ENCODE measurements at places on chromosomes 6 and 20. TPM values are rescaled to one million over a fixed set of nuclear protein-coding genes. Genes with fewer than 3 reads are reported as not detected.

GRCh38 chr6:25579902-25580495 is 72.0 kb upstream of the SCGN start:
- no peak for DNase-seq

PTK7 gene
- total RNA-seq: 9.6 TPM

DNA sequence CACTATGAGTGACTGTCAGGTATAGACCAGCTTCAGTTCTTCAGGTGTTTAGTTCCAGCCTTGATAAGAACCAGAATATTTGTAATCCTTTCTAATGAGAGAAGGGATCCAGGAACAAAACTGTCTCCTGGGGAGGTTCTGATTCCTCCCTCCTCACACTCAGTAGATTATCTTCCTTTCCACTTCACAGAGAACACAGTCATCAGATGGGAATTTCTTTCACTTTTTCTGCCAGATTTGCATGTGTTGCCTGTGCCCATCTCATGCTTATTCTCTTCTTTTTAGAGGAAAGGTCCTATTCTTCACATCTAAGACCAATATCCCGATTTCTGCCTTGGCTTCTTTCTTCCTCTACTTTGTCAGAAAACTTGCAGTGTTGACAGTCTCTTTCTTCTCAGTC is 50.8 kb downstream of the CD109 start:
- no peak for DNase-seq

DNA sequence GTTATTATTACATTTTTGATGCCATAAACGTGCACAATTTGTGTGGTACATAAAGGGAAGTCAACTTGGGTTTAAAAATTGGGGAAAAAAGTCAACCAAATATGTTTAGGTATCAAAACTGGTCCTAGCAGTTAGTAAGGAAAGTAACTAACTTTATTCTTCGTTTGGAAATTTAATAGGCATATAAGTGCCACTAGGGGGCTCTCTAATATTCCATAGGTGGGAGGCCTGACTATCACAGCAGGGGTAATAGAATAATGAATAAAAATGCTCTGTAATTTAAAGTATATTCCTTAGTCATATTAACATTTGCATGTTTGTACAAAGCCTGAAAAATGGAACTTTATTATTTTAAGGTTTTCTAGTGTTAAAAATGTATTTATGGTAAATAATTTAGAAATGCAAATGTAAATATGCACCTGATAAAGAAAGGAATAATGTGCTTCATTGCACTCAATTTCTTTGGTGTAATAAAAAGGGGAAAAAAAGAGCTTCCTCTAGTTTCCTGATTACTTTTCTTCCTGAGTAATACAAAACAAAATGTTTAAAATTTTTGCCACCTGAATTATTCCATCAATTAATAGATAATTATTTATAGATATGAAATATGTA is 125.7 kb upstream of the HDAC2 start:
- no peak for DNase-seq

- DNase-seq: no peak
Measured at GRCh38 chr6:14524319-14524718, 406.7 kb downstream of the CD83 start.

RUNX2 gene
- 2.3 TPM for total RNA-seq

DNA sequence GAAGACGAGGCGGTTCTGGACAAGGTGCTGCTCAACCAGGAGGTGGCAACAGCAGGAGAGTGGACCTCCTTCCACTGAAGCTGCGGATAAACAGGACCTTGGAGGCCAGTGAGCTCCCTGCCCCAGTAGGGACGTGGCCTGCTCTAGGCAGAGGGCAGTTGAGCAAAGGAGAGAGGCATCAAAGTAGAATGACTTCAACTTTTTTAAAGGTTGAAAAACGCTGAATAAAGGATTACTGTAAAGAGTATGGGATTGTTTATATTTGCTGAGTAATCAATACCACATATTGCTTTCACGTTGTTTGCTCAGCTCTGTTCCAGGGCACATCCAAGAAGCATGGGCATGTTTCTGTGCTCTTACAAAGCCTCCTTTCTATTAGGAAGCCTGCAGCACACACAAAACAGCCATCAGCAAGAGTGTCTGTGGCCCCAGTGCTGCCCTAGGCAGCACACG is 48.1 kb downstream of the ERMARD start:
- DNase-seq: no peak

ZFP57 gene
- not detected for total RNA-seq

Data from aorta (tissue), 5 donors.